ENCODE measurements at places on chromosomes 4 and X. TPM values are rescaled to one million over a fixed set of nuclear protein-coding genes. Genes with fewer than 3 reads are reported as not detected.

DGKK gene
- not detected for total RNA-seq

SYP gene
- 11.0 TPM for total RNA-seq

GRCh38 chrX:119512146-119512800 is 44.0 kb downstream of the SLC25A5 start:
- no peak for DNase-seq

SLC34A2 gene
- total RNA-seq: 10.3 TPM

DNA sequence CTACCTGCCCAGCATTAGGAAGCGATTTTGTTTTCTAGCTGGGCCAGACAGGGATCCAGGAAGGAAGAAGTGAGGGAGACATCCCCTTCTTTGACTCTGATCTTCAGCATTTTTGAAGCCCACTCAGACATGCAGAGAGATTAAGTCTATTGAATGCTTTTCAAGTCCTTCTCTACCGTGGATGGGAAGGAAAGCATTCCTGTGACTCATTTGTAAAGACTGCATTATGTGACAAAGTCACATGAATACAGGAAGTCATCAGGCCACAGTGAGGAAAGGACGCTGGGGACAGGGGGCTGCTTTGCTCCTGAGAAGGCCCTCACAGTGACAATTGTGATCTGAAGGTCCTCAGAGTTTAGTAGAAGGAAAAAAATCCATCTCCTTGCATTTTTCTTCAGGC is 67.4 kb upstream of the GBA3 start:
- DNase-seq: no peak

DNA sequence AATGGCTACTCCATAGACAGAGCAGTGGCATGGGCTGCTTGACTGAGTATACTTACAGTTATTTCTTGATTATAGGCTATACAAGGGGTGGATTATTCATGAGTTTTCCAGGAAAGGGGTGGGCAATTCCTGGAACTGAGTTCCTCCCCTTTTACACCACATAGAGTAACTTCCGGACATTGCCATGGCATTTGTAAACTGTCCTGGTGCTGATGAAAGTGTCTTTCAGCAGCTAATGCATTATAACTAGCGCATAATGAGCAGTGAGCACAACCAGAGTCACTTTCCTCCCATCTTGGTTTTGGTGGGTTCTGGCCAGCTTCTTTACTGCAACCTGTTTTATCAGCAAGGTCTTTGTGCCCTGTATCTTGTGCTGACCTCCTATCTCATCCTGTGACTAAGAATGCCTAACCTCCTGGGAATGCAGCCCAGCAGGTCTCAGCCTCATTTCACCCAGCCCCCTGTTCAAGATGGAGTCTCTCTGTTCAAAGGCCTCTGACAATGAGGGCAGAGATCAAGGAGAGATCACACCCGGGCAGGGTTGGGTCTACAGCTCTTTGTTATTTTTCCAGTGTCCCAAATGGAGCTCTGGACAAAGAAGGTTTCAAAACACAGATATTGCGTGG is 468.4 kb upstream of the PRKX start:
- no peak for DNase-seq

- no peak for DNase-seq
These were observed 163.3 kb downstream of the PTCHD1 start for GRCh38 chrX:23497919-23498318.

- DNase-seq: no peak
These were observed 67.6 kb downstream of the PPP2R2C start for GRCh38 chr4:6404611-6405396.

- no peak for DNase-seq
These were observed 510.9 kb downstream of the ANKRD50 start for GRCh38 chr4:124201636-124202035.

DNA sequence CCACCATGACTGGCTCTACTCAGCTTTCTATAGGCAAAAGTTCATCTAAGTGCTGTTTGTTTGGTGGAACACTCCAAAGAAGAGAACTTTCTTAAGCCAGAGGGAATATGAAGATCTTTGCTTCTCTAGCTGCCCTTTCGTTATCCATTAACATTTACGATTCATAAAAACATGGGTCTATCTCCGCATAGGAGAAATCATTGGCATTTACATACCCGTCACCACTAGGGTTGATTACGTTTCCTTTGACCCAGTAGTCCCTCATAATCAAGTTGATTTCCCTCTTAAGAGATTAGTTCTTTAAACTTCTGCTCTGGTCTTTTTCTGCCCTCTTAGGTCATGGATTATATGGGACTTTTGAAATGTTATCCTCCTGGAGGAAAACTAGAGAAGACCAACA is 57.5 kb downstream of the PTCHD1 start:
- DNase-seq: no peak

DNA sequence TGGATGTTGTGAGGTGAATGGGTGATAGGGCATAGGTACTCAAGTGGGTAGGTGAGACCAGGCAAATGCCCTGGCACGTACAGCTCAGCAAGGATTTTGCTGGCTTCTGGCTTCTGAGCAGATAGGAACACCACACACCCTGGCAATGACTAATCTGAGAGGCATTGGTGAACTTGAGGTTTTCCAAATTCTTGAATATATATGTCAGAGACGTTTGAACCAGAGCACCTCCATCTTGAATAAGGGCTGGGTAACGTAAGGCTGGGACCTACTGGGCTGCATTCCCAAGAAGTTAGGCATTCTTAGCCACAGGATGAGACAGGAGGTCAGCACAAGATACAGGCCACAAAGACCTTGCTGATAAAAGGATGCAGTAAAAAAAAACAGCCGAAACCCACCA is 204.5 kb downstream of the NLGN4X start:
- no peak for DNase-seq
